ENCODE measurements at places on chromosomes 2 and 18.

- no peak for DNase-seq
These were observed 188.1 kb downstream of the FMNL2 start for GRCh38 chr2:152523091-152523490.

GRCh38 chr2:26298638-26299393 is 47.1 kb upstream of the SELENOI start:
- peak; percentile 21 for DNase-seq

GRCh38 chr18:57543560-57543959 is 42.9 kb downstream of the FECH start:
- no peak for DNase-seq

DNA sequence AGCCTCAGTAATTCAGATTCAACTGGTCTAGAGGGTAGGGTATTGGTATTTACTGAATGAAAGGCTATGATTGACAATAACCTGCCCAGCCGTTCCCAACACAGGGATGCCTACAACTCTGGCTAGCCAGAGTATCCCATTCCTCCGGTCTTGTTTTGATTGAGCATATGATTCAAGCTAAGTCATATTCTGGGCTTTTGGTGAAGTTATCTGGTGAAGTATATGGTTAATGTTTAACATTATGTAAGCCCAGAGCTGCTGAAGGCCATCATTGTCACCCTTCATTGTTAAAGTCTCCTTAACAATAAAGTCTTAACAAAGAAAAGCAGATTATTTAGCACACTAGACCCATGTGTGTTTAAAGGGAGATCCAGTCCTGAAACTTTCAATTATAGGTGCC is 152.6 kb downstream of the EXOC6B start:
- DNase-seq, result no peak

- no peak for DNase-seq
These were observed 9.0 kb downstream of the VIT start for GRCh38 chr2:36705326-36706020.

Data from activated CD4-positive, alpha-beta T cell treated with anti-CD3 and anti-CD28 coated beads, Interleukin-2, Interleukin-4, amounts not matched to agents 100 ng/mL and 50 ng/mL, durations not matched to agents 16 hours and 8 hours (primary cell).